ENCODE measurements at places on chromosomes 1 and 21.

GRCh38 chr1:23551849-23552248 lies 7.5 kb downstream of the ID3 start:
- DNase-seq, result no peak

- DNase-seq, result no peak
These were observed 276.7 kb downstream of the ZP4 start for GRCh38 chr1:237613984-237614383.

DNA sequence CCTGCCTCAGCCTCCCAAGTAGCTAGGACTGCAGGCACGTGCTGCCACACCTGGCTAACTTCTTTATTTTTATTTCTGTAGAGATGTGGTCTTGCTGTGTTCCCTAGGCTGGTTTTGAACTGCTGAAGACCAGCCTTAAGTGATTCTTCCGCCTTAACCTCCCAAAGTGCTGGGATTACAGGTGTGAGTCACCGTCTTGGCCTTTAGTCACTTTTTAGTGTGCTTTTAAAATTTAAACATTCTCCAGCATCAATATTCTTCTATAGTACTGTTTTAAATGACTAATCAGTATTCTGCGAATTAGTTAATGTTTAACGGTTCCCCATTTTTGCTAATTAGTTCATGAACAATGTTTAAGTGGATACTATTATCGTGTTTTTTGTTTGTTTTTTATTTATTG lies 60.6 kb downstream of the DYRK1A start:
- DNase-seq, result no peak

DNA sequence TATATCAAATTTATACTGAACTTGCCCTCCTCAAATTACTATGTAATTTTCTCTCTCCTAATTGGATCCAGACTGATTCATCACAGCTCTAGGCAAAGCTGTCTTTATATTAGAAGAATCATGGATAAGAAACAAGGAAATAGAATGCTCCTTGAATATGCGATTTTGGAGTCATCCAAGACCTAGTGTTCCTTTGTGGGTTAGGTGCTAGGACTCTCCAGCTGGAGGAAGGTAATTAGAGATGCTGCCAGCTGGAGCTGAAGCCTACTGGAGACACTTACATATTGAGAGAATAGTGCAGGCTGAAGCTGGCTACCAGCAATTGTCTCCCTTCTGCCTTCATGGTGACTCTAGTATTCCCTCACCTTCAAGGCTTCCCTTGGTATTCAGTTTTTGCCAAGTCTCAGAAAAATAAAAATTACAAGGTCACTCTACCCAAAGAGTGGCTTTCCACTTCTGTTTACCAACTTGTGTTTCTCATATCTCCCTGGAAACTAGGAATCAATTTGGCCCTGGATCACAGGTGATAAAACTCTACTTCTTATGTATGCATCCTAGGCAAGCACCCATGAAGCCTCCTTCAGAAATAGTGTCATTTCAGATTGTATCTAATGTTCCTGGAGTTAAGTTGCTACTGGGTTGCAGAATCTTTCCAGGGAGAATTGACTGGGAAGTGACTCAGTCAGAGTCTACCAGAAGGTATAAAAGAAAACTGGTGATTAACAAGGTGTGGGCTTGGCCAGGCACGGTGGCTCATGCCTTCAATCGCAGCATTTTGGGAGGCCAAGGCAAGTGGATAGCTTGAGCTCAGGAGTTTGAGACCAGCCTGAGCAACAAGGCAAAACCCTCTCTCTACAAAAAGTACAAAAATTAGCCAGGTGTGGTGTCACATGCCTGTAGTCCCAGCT lies 24.4 kb upstream of the DOCK7 start:
- no peak for DNase-seq

Measured in fibroblast of skin of back (primary cell).